ENCODE measurements at places on chromosomes 5 and 9.

- DNase-seq: no peak
These were observed 17.7 kb downstream of the EFNA5 start for GRCh38 chr5:107652839-107653607.

DNA sequence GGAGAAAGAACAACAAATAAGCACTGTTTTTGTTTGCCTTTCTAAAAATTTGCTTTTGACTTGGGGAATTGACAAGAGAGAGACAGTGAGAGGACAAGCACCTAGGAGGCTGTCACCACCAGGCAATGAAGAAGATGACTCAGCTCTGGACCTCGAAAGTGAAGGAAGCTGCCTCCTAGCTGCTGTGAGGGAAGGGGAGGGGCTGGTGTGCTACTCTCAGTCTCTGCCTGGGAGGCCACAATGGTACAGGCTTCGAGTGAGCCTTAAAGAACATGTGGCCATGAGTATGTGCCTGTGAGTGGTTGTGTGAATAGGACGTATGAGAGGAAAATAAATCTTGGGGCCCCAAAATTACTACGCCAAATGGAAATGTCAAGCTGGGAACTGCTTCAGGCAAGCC, 7.1 kb upstream of the PLK2 start:
- peak; percentile 40 for DNase-seq

GRCh38 chr9:73167614-73168013, 15.9 kb downstream of the ANXA1 start:
- DNase-seq: no peak

GRCh38 chr9:111632060-111632459, 926 bp downstream of the DNAJC25 start:
- no peak for DNase-seq

- DNase-seq: peak; percentile 23
These were observed 558 bp upstream of the SMAD5 start for GRCh38 chr5:136132087-136132486.

Measured in GM13977 (cell line).